ENCODE measurements at places on chromosomes 3 and 15.

DNA sequence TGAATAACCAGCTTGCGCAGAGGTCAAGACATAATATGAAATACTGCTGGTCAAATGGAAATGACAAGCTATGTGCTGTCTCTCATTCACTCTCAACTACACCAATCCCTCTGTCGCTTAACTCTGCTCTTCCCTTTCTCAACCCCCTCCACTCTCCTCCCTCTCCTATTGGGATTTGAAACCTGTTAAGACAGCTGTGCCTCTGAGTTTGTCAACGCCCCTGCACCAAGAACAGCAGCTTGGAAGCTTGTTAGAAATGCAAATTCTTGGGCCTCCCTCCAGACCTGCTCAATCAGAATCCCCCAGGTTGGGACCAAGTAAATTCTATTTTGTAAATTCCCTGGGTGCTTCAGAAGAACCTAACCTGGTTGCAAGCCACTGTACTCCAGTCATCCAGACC lies 149.7 kb upstream of the ATP2B2 start:
- no peak for DNase-seq

DNA sequence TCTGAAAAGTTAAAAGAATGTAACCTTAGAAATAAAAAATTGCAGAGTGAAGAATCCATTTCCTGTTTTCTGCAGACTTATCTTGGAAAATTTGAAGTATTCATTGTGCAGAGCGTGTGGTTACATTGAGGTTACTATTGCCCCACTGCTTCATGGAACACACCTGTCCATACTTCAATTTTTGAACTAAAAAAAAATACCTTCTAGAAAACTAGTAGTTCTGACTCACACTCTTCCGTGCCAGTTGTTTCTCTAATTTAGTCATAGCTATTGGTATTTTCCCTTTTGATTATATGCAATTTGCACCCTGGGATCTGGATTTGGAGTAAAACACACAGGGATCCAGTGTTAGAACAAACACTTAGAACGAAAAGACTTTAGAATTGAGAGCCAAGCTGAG lies 111.8 kb upstream of the LYSMD4 start:
- DNase-seq = peak; percentile 32

DNA sequence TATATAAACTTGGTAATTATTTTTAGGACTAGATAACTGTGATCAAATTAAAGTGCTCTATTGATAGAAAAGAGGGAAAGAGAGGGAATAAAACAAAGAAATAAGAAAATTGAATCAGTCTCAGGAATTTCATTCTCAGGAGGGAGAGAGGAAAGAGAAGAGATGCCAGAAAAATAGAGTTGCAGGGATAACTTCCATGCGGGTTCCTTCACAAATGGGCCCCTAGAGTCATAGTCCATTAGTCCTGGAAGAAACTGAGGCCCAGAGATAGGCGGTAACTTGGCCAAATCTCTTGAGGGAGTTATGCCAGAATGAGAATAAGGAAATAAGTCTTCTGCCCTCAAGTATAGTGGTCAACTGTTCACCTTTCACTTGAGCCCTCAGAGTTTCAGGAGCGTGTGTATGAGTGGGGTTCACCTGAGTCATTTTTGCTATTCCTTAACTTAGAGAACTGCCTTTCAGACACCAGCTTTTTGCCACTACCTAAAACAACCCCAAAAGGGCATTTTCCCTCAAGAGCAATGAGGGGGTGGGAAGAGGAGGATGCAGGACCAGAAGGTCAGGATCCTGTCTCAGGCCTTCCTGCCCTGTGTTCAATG lies 192.6 kb downstream of the MEX3B start:
- DNase-seq = no peak

- DNase-seq = peak; percentile 94
Observed at GRCh38 chr3:171192176-171192854, 165.8 kb upstream of the SLC2A2 start.

GRCh38 chr3:135412475-135412874 lies 553.1 kb upstream of the PPP2R3A start:
- DNase-seq = no peak

DNA sequence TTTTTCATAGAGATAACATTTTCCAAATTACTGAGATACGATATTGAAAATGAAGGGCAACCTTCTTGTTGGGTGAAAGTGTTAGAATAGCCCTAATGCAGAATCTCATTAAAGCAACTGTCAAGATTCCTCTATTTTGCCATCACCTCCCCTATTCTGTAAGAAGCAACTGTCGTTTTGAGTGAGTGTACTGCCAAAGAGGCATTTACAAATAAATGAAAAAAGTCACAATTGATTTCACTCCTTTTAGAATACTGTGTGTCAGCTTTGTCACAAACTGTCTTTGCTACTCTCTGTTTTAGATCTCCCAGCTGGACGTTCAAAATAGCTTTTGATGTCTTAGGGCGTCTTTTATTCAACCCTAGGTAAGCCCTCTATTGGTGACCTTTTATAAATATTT lies 322.8 kb upstream of the NAALADL2 start:
- DNase-seq = no peak

GRCh38 chr3:83956431-83956830 lies 1002.4 kb upstream of the CADM2 start:
- DNase-seq = no peak

DNA sequence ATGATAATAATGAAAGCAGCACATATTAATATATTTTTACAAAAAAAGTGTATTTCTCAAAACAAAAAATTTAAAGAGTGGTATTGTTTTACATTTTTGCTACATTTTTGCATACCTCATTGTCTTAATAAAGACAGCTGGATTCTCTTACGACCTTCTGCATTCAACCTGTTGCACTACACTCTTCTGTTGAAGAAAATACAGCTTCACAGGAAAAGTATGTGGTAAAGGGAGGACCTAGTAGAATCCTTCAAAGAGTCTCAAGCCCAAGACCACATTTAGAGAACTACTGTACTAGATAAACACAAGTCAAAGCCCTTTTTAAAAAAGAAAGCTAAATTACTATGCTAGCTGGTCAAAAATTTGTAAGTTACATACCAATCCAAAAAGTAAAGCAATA lies 7.9 kb downstream of the ZNF280D start:
- DNase-seq = no peak

DNA sequence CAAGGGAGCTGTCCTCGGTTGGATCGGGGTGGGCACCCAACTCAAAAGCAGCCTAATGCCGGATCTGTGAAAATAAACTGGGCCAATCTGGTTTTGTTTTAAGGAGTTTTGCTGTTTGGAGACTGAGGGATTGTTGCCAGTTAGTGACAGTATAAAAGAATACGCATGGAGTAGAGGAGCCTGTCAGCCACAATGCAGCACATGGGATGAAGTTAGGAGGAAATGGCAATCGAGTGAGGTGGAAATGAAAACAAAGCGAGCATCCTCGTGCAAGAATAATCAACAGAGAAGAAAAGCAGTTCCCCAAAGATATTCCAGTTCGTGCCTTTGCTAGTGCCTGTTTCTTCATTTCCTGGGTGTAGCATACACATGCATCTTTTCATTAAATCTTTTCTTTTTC lies 108.4 kb upstream of the RORA start:
- DNase-seq = no peak

- no peak for DNase-seq
Observed at GRCh38 chr3:45258317-45258716, 32.2 kb upstream of the TMEM158 start.

DNA sequence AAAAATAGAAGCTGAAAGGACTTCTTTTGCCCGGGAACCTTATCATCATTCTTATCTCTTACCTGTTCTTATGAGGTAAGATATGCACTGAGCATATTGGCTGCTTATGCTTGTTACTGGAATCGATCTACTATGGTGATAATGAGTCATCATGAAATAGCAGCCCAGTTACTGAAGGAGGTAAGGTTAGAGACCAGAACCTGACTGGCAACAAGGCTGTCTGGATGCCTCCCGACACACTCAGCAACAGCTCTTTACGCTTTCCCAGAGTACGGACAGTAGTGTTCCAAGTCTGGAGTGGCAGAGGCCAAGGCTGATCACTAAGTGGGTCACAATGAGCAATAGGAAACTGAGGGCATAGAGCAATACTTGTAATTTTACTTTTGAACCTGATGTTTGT lies 314.1 kb downstream of the NLGN1 start:
- peak; percentile 46 for DNase-seq

- no peak for DNase-seq
Observed at GRCh38 chr3:43215663-43216275, 70.6 kb upstream of the SNRK start.

DNA sequence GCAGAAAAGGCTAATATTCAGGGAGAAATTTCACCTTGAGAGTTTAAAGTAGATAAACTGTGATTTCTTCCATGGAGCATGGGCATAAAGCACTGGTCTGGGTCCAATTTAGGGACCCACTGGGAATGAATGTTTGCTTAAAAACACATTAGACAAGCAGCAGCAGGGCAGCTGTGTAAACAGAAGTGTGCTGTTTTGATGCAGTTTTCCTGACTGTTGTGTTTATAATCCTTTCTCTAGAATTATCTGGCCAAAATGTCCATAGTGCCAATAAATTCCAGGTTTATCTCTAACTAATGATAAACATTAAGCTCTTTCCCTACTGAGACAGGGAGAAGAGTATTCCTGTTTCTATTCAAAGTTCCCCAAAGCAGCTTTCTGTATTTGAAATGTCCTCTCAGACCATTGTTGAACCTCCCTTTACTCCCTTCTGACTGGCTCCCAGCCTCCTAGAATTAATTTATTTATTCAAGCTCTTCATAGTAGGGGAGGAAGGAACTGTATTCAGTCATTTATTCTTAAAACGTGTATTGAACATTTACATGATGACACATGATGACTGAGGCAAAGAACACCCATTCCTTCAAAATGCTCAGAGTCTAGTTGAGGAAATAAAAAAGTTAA lies 7.0 kb upstream of the TM4SF18 start:
- DNase-seq = peak; percentile 65

DNA sequence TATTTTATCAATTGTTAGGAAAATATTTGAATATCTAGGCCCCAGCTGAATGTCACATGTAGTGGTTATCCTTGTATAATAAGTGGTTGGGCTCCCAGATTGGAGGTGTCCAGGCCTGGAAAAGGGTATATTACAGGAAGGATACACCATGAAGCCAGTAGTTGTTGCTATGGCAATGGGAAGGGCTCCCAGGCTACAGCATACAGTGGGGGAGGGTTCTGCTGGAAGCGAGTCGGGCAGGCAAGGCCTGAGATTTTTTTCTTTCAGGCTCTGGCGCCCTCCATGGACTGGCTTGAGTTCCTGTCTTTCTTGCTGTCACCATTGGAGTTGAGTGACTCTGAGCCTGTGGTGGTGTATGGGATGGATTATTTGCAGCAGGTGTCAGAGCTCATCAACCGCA lies 8.9 kb downstream of the ECE2 start:
- peak; percentile 65 for DNase-seq

- no peak for DNase-seq
Observed at GRCh38 chr3:112429960-112430359, 69.3 kb downstream of the BTLA start.

DNA sequence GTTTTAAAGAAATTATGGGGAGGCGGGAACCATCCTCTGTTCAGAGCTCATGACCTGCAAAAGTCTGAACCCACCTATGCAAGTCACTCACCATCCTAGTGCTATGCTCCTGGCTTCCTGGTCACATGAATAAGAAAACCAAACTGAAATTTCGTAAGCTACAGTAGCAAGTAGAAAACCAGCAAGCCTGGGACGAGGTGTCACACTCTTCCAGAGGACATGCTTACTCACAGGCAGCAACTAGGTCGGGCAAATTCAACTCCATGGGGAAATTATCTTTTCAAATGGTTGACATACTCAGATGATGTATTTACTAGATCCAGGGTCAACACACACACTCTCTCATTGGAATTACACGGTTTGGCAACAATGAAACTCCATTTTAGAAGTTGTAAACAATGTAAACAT lies 31.3 kb downstream of the LDHAL6B start:
- no peak for DNase-seq

- DNase-seq = peak; percentile 38
Observed at GRCh38 chr15:58433597-58434333, 2.0 kb downstream of the LIPC start.

DNA sequence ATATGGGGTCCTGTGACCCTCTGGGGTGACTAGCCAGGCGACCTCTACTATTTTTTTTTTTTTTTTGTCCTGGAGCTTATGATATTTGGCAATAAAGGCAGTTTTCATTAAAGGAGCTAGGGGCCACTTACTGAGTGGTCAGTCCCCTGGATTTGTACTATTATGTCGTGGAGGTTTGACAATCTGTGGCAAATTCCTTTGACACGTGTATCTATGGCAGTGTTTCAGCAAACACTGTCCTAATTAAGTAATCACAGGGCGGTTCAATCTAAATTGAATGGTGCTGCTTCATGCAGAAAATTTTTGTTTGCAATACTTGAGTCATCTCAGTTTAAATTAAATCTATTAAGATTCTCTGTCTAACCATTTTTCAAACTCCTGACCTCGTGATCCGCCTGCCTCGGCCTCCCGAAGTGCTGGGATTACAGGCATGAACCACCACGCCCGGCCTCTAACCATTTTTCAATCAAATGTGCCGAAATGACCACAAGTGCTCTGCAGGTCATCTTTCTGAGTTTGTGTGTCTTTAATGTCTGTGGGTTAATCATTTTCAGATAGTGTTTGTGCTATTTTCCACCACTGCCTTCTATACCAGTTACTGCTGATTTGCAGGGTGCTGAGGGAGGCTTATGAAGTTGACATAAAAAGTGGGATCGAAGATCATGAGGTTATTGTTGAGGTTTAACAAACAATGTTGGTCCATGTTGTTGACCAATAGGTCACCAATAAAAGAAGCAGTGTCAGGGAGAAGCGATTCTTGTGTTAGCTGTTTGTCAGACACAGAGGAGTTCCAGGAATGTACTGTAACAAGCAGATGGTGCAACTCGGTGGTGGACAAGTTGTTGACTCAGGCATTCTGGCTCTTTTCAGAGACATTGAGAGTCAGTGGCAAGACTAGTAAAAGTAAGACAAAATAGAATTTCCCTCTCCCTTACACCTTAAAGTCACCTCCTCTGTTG lies 18.6 kb upstream of the SLC2A2 start:
- DNase-seq = peak; percentile 74

GRCh38 chr3:68889328-68889727 lies 43.0 kb downstream of the TAFA4 start:
- no peak for DNase-seq

GRCh38 chr3:184479426-184480126 lies 82.0 kb upstream of the EPHB3 start:
- no peak for DNase-seq

DNA sequence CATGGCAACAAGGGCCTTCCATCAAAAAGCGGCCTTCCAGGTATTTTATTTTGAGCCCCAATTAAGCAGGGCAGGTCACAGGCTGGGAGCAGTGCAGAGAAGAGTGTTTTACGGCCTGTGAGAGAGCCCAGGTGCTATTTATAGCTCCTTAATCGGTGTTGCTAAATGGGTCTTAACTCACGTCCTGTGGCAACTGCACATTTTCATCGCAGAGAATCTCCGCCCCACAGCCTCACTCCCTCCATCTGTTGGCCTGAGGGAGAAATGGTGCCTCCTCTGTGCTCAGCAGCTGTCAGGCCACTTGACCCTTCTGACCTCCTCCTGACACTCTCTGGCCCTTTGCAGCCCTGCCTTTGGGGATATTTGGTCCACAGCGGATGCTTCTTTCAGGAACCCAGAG lies 58.6 kb downstream of the SPSB4 start:
- DNase-seq = no peak

GRCh38 chr3:186298876-186299275 lies 63.2 kb downstream of the DGKG start:
- DNase-seq = no peak

Data from astrocyte of the spinal cord (primary cell).